ENCODE measurements at places on chromosomes 6 and 20.

DNA sequence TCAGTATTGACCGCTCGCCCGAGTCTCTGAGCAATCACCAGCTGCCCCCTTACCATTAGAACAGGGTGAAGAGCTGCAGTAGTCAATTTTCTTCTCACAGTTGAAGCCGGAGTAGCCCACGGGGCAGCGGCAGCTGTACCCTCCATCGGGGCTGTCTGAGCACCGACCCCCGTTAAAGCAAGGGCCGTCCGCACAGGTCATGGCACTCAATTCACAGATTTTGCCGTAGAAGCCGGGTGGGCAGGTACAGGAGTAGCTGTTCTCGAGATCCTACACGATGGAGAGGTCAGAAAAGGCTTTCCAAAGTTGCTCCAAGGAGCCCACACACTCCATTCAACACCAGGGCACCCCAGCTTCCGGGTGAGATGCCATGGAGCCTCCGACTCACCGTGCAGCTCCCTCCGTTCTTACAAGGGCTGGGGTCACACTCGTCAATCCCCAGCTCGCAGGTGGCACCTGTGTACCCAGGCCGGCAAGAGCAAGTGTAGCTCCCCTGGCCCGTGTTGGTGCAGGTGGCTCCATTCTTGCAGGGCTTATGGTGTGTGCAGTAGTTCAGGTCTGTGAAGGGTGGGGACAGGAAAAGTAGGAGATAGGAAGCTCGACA lies 5.9 kb downstream of the DLL1 start:
- no peak for DNase-seq

GRCh38 chr6:158253248-158253647 lies 59.0 kb upstream of the TULP4 start:
- no peak for DNase-seq

- DNase-seq, result peak; percentile 27
Observed at GRCh38 chr6:15962449-15962764, 166.5 kb upstream of the MYLIP start.

- DNase-seq, result no peak
Observed at GRCh38 chr6:108250240-108250866, 10.5 kb downstream of the SNX3 start.

DNA sequence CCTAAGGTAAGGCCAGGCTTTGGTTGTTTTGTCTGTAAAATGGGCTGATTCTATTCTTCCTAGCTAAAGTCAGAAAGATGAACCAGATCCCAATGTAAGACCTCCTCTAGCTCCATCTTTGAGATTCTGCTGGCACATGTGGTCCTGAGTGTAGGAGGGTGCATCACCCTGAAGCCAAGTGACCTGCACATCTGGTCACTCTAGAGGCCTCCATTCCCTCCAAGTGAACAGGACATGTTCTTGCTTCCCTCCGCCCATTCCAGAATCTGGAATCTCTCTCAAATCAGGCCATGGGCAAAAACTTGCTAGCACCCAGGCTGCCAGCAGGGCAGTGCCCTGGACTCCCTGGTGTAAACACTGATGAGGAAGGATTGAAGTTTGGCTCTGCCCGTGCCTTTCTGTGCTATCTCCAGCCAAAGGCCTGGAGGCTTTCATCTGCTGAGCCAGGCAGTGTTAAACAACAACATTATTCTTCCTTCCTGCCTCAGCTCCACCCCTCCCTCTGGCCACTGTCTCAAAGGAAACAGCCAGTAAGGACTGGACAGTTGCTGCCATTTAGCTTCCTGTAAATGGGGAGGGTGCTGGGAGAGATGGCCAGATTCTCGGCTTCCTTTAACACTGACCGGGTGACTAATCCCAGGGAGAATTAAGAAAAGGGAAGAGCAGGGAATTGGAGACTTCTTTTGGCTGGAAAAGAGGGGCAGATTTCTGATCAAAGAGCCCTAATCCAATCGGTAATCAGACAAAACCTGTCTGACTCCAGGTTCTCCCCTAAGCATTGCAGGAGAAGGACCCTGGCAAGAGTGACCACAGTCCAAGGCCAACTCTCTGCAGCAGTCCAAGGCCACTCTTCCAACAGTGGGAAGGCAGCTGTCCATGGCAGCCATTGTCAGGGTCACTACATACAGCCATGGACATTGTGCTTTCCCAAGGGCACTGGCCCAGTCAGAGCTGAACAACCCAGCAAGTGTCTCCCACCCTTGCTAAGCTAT lies 19.5 kb upstream of the ADGRF1 start:
- no peak for DNase-seq

GRCh38 chr6:81978230-81978629 lies 225.7 kb upstream of the TENT5A start:
- no peak for DNase-seq

- no peak for DNase-seq
Observed at GRCh38 chr20:63855363-63856097, 5.8 kb upstream of the ABHD16B start.

GRCh38 chr6:6717953-6718352 lies 129.4 kb downstream of the LY86 start:
- no peak for DNase-seq

GRCh38 chr6:37791156-37791919 lies 28.2 kb upstream of the ZFAND3 start:
- peak; percentile 98 for DNase-seq

- DNase-seq, result no peak
Observed at GRCh38 chr20:49367113-49367512, 89.3 kb upstream of the ZNFX1 start.

GRCh38 chr6:112196306-112196705 lies 58.1 kb downstream of the LAMA4 start:
- no peak for DNase-seq

DNA sequence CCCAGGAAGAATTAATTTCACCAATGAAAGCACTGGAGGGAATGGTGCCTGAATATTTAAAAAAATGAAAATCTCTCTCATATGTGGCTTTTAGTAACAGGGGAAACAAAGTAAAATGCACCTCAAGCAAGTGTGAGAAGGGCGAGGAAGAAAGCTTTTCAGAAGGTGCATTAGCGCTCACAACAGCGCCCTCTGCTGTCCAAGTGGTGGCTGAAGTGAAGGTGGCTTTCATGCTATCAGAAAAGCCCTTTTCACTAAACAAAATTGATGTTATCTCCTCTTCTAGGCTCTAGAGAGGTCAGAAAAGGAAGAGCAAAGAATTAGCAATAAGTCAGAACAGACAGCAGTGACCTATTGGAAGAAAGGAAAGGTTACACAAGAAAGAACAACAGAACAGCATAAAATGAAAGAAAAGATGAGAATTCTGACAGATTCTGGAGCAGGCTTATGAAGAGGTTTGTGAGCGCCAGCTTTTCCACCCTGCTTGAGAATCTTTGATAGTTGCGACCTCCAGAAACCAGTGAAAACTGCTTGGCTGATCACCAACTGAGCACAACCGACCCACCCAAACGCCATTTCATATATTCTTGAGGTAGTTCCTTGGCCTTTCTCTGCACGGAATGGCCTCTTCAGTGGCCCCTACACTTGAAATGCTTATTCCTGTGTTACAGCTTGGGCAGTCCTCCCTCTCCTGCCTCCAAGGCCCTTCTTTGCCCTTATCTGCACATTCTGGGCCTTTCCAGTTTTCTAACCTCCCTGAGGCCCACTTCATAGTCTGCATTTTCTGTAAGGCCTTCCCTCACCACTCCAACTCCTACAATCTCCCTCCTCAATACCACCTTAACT lies 45.3 kb downstream of the SMLR1 start:
- DNase-seq, result peak; percentile 55

- DNase-seq, result no peak
Observed at GRCh38 chr6:162798546-162799266, 70.9 kb downstream of the PACRG start.

DNA sequence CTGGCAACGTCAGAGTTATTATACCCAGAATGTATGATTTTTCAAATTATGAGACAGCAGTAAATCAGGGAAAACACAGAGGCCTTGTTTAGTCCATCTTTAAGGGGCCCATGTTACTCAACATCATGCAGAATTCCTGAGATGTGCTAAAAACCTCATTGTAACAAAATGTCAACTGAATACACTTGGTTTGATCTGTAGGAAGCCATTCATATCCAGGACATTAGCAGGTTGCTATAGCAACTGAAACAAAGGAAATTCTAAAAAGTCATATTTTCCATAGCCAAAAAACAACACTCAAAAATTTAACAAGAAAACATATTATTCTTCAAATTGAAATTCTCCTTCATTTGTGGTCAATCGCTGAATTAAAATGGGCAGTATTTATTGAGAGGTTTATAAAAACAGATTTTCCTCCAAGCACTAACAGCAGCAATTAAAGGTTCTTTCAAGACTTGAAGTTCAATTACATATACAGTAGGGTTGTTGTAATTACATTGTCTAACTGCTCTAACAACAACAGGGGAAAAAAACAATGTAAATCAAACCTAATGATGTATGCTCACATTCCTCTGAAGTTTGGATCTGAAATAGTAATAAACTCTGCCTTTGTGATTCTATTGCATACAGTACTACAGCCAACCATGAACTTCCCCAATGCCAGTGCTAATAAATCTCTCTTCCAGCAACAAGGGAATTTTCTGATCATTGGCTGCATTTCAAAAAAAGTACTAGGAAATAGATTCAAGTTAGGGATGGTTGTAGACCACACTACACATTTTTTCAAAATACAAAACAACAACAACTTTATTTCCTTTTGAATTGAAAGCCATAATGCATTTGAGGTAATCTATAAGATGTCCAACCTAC lies 34.9 kb downstream of the COL12A1 start:
- DNase-seq, result no peak

DNA sequence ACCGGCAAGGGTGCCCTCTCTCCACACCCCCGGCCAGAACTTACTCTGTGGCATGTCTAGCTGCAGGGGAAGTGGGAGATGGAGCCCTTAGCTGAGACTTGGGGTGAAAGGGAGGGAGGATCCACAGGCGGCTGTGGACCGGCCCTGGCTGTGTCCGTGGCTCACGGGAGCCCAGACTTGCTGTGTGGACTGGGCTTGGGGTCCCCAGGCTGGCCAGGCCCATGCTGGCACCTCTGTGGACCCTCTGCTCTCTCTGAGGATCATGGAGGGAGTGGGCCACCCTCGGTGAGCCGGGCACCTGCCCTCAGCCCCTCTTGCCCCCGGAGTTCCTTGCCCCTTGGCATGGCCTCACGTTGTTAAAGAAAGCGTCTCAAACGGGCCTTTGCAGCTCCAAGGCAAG lies 8.9 kb upstream of the NTSR1 start:
- no peak for DNase-seq

DNA sequence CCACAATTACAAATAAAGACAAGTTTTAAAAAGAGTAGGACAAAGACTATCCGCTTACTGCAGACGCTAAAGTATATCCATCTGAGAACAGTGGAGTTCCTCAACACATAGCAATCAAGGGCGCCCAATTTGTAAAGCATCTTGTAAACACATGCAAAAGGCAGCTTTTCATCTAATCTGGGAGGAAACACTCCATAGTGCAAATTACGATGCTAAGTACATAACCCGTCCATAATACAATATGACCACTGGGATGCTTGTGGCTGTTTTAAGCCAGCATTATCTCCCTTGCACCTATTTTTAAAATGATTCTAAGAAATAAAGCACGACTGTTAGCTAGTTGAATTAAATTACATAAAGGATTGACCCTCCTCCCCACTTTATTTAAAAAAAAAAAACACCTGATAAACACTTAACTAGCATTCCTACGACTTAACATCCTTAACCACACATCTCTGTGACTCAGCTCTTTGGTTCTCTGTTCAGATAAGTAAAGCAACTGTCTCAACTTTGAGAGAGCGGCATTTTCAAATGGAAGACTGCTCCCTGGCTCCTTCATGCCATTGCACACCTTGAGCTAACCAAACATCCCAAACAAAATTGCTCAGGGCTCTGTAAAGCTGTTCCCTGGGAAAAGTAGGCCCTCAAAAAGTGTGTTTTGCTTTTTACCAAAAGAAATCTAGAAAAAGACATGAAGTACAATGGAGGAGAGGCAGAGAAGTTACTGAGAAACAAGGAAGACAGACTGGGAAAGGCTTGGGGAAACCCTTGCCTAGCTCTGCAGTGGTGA lies 14.2 kb downstream of the SLC22A23 start:
- peak; percentile 78 for DNase-seq

DNA sequence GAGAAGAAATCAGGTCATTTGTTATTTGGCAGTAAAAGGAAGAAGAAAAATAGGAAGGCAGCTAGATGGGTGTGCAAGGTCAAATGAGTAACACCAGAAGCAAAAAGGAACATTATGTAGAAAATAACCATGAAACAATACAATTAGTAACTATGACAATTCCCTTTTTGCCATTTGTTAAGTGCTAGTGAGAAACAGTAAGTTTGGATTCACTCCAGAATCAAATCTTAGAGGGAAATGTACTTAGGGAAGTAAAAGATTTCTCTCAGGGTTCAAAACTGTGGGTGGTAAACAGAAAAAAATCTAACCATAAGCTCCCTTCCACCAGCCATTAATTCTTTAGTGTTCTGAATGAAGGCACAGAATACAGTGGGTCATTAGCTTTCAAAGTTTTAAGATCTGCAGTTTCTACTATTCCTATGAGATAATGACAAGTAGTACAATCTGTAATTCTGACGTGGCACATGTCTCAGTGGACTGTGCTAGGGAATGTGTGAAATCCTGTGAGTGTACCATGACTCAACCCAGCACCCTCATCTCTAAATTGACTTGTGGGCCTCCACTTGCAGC lies 17.1 kb downstream of the REPS1 start:
- DNase-seq, result no peak

DNA sequence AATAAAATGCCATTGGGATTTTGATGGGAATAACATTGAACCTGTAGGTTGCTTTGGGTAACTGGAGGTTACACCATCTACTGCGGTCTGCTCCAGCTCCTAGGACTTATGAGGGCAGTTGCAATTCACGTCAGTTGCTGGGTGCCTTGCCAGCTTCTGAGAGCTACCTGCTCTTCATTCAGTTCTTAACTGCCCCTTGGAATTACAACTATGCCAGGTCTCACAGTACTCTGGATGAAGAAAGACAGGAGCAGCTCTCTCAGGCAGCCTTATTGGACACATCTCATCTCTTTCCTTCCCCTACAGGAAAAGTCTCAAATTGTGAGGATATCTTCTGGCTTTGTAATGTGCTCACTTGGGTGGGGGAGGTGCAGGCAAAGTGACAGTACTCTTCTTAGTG lies 1643.3 kb downstream of the GRIK2 start:
- DNase-seq, result no peak

GRCh38 chr6:143356101-143356880 lies 94.2 kb downstream of the ADAT2 start:
- no peak for DNase-seq

DNA sequence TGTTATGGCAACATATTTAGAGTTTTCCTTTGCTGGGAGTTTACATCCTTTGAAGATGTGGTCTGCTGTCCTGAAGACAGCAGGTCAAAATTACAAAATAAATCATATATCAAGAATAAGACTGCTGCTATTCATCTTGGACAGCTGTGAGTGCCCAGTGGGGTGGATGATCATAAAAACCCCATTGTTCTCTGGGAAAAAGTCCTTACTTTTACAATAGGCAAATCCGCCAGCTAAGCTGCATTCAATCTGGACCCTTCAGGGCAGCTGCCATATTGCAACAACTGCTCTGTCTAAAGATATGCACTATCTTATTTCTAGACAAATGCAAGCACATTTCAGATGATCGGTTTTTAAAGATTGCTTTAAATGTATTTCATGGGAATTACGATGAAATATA lies 19.4 kb downstream of the CASS4 start:
- DNase-seq, result no peak

DNA sequence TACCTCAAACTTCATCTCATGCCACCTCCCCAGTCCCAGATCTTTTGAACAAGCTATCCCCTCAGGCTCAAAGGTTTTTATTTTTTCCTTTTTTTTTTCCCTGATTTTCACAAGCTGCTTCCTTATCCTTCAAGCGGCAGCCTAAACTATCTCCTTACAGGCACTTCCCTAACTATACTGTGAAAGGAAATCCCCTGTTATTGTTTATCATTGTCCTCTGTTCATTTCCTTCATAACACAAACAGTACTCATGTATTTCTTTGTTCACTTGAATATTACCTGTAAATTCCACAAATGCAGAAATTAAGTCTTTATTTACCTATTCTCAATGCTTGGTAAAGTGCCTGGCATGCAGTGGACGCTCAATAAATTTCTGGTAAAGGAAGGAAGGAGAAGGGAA lies 48.9 kb downstream of the ME1 start:
- no peak for DNase-seq

Data from urothelium cell line (cell line).